Stimulated activated CD4-positive, alpha-beta T cell treated with anti-CD3 and anti-CD28 coated beads, Interleukin-1b, Interleukin-23, amount 100 ng/mL, for 24 hours (primary cell): ENCODE measurements at places on chromosomes 3 and 15.

DNA sequence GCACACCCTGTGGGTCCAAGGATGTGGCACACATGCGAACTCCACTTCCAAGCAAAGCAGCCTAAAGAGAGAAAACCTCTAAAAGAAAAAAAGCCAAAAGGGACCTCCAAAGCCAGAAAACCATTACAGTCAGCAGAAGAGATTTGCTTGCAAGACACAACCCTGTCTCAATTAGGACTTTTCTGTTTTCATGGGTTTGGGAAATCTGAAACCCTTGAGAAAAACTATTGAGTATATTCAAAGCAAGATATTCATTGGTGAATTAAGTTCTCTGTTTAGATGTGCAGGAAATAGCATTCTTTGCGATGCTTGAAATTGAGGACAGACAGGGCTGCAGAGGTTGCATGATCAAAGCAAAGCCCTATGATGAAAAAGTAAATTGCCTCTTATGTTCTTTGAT lies 10.2 kb upstream of the LDHAL6B start:
- no peak for DNase-seq

DNA sequence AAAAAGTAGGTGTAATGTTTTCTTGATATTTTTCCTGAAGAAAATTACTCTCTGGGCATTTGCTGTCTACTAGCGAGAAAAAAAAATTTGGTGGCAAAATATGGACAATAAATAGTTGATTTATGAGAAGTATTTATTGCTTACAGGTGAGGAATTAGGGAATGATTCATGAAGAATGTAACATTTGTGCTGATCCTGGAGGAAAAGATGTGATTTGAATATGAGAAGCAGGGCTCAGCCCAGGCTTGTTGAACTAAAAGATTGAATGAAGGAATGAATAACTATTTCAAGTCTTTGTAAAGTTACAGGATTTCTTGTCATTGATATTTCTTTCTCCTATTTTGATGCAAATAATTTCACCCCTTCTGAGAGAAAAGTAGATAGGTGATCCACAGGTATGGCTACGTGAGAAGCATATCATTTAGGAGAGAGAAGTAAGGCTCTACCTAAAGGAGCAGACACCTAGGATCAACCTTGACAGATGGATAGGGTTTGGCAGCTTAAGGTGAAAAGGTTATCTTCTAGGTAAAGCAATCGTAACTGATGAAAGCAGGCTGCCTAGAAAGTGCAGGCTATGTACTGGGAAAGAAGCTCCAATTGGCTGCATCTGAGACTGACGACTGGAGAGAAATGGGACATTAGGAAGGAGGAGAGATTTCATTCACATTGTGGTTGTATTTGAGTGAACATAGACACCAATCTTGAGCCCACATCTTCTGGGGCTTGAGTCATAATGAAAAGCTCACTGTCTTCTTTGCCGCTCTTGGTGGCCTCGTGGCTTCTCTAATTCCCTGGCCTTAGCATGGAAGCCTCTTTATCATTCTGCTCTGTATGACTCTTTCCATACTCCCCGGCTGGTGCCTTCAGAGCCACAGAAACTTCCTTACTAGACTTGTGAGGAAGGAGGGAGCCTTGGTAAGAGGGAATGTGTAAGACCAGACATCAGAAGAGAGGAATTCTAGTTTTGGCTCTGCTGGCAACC lies 106.5 kb downstream of the P3H2 start:
- DNase-seq = no peak

- no peak for DNase-seq
Measured at GRCh38 chr15:39357480-39358268, 223.2 kb upstream of the THBS1 start.

DNA sequence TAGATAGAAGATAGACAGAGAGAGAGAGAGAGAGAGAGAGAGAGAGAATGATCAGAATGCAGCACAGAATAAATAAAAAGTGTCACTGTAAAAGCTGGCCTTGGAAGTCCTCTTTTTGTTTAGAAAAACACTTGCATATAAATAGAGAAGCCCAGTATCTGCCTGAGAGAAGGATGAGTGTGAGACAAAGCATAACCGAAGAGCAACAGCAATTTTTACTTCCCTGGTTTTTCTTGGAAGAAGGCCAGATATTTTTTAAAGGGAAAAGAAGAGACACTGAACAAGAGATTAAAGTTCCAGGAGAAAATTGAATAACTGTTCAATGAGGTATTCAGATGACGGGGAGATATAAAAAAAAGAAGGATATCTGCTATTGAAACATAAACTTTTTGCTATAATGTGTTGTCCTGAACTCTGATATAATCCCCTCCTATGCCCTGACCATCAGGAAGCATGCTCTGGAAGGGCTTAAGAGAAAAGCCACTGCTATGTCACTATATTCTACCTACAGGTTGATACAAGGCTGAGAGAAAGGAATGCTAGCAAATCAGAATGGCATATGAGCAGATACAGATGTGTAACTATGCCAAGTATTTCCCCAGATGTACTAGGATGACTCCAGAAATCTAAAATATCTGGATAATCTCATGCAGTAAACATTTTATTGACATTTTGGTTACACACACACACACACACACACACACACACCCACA lies 358.9 kb downstream of the RBMS3 start:
- no peak for DNase-seq

DNA sequence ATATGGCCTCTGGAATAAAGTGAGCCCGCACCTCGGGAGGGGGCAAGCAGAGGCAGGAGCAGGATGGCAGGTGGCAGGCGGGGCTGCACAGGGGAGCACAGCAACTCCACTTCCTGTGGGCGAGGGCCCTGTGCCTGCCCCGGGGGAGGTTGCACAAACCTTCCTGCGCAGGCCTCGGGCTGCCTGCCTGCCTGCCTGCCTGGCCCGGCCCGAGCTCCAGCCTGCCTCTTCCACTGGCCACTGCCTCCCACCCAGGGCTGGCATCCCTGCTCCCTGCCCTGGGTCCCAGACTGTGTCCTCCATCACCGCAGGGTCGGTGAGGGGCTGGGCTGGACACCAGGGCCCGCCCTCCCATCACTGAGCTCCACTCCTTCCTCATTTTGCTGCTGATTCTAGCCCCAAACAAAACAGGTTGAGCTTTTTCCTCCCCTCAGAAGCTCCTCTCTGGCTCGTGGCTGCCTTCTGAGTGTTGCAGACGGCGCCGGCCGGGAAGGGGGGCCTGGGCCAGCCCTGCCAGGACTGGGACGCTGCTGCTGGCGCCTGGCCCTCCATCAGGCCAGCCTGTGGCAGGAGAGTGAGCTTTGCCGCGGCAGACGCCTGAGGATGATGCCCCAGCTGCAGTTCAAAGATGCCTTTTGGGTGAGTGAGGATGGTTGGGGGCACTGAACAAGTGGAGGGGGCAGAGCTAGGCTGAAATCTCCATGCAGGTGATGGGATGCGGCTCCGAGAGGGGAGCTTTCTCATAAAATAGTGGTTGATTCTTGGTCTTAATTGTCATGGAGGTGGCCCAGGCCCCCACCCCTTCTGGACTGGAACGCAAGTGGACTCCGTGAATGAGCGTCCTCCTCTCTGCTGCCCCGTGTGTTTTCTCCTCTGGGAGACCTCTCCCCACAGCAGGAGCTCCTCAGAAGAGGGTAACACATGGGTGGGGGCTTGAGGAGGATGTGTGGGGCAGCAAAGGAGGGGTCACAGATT lies at the start of gene PSTPIP1:
Gene PSTPIP1 (plus strand): TSS at position 156 of the 975 bp plus-strand sequence. CDS start 448 bp downstream, at position 604.
- DNase-seq = no peak
